ENCODE measurements at places on chromosomes 3 and 15.

DNA sequence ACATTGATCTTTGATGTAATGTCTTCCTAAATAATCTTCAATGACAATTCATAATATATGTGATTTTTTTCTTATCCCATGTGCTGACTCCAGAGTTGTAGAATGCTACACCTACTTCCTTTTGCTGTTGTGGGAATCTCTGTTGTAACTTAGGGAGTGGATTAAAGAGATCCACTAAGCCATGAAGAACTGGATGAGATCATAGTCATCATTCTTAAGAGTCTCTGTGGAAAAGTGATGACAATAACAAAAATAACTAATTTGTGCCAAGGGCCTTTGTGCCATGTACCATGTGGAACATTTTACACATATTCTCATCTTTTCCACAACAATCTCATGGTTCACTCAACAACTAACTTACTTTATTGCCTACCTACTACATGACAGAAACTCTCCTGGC is 162.9 kb upstream of the PDZRN3 start:
- no peak for DNase-seq

- DNase-seq = no peak
Measured at GRCh38 chr3:195754141-195754540, 33.4 kb downstream of the MUC20 start.

DNA sequence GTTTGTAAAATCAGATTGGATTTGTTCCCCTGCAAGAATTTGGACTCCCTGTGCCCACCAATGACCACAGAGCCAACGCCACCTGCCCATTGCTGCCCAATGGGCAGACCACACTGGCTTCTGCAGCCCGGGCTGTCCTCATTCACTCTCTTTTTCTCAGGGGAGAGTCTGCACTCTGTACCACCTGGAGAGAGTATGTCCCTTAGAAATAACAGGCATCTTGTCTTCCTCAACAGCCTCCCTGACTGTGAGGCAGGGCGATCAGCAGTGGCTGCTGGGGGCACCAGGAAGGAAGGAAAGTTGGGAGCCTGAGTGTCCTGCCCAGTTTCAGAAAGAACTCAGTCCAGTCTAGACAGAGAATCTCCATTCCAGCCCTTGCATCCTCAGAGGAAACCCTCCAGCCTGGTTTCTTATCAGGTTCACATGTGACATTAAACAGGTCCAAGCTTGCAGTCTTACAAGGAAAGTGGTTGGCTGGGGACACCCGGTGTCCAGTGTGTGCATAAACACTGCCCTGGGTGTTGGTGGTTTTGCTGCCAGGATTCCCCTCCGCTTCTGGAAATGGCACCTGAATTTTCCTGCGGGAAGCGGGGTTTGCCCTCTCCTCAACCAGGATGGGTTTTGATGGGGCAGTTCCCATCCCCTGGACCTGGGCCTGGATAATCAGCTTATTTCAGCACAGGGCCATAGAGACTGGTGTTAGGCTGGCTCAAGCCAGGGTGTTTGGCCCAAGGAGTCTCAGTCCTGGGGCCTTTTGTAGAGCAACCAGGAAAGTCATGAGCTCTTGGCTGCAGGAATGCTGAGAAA is 37.2 kb downstream of the SSUH2 start:
- DNase-seq = peak; percentile 45

- DNase-seq = no peak
Measured at GRCh38 chr3:76310089-76310488, 524.7 kb upstream of the ZNF717 start.

DNA sequence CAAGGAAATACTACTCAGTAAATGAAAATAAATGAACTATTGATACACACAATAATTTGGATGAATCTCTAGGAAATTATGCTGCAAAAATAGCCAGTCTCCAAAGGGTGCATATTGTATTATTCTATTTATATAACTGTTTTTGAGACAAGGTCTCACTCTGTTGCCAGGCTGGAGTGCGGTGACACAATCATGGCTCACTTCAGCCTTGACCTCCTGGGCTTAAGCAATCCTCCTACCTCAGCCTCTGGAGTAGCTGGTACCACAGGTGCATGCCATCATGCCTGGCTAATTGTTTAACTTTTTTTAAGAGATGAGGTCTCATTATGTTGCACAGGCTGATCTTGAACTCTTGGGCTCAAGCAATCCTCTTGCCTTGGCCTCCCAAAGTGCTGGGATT is 12.5 kb downstream of the KLHDC8B start:
- DNase-seq = no peak

GRCh38 chr3:11610044-11610671 is 33.6 kb downstream of the VGLL4 start:
- DNase-seq = no peak

- DNase-seq = no peak
Measured at GRCh38 chr3:2476996-2477395, 378.3 kb downstream of the CNTN4 start.

- no peak for DNase-seq
Measured at GRCh38 chr3:134327594-134327975, 46.7 kb downstream of the AMOTL2 start.

DNA sequence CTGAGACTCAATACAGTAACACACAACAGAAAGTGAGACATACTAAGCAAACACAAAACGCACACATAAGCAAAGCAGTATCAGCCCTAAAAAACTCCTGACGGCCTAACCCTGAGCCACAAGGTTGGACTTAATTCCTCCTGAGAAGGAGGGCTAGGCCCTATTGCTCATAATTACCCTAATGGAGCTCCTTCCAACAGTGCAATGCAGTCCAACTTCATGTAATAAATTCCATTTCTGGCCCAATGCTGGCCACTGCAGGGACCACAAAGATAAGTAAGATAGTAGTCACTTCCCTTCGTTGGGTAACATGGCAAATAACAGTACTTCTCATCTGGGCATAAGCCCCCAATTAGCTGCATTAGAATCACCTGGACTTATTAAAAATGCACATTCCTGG is 4.2 kb downstream of the VPS39 start:
- DNase-seq = no peak

DNA sequence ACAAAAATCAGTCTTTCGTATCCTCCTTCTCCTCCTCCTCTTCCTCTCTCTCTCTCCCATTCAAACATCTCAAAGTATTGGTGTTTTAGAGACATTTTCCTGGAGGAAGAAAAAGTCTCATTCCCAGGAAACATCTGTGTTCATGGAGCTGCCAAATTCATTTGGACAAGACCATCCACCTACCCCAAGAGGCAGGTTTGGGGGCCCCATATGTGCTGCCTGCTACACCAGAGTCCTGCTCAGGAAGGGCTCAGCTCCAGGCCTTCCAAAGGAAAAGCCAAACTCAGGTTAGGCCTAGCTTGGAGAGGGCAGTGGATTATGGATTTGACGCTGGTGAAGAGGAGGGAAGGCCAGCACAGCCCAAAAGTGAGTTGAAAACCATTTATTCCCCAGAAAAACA is 131.2 kb downstream of the SRGAP3 start:
- no peak for DNase-seq

DNA sequence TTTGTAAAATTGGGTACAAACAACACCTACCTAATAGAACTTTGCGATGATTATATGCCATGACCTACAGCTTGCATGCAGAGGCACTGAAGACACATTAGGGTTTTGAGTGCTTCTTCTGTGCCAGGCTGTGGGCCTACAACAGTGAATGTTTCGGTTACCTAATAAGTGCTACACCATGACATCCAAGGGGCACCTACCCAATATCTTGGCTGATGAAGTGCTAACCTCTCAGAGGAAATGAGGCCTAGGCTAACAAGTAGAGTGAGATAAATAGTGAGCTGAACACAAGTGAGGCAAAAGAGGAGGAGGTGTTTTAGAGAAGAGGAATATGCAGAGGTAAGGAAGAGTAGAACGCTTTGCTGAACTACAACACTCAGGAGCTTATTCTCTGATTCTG is 12.2 kb upstream of the RASGRP1 start:
- DNase-seq = no peak

- DNase-seq = no peak
Measured at GRCh38 chr3:117692416-117692995, 982.9 kb downstream of the TUSC7 start.

DNA sequence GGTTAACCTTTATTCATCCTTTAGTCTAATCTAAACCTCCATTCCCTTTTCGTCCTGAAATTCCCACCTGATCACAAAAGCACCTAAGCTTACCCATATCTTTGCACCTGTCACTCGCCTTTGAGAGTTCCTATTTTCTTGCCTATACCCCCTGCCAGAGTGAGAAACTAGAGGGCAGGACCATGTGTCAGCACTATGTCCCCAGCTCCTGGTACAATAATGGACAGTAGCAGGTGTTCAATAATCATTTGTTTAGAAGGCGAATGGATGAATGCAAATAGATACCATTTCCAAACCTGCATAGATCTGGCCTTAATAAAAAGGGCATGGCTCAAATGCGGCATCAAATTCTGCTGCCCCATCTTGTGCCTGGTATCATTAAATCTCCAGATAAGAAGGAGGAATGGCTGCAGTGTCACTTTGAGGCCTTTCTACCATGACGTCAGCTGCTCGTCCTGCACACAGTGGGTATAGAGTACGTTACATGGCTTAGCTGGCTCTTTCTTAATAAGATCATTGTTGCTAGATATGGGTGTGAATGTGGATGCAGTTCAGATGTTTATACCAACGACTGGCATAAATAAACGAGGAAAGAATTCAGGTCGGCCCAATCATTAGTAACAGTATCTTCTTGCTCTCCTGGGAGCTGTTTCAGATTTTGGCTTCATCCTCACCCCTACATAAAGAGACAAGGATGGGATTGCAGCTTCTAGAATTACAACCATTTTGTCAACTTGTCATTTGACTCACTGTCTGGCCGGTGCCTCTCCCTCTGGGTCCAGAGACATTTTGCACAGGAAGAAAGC is 148.7 kb downstream of the RORA start:
- no peak for DNase-seq

GRCh38 chr3:23650371-23651140 is 155.2 kb upstream of the UBE2E1 start:
- DNase-seq = peak; percentile 77

- no peak for DNase-seq
Measured at GRCh38 chr3:105836533-105836932, 32.3 kb downstream of the CBLB start.

DNA sequence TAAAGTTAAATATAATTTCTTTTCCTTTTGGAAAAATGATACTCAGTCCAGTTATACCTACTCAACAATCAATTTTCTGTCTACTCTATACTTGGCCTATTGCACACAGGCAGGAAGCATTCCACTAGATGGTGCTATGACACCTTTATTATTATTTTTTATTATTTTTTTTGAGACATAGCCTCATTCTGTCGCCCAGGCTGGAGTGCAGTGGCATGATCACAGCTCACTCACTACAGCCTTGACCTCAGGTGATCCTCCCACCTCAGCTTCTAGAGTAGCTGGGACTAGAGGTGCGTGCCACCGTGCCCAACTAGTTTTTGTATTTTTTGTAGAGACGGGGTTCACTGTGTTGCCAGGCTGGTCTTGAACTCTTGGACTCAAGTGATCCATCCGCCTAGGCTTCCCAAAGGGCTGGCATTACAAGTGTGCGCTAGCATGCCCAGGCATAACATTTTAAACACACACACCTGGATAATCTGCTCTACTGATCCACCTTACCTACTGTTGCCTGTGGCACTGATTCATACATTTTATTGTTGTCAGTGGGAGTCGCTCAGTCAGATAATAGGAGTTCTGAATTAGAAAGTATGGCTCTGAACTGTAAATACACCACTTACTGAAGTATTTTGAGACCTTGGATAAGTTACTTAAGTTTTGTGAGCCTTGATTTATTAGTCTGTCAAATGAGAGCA is 56.2 kb downstream of the EIF3J start:
- peak; percentile 49 for DNase-seq

DNA sequence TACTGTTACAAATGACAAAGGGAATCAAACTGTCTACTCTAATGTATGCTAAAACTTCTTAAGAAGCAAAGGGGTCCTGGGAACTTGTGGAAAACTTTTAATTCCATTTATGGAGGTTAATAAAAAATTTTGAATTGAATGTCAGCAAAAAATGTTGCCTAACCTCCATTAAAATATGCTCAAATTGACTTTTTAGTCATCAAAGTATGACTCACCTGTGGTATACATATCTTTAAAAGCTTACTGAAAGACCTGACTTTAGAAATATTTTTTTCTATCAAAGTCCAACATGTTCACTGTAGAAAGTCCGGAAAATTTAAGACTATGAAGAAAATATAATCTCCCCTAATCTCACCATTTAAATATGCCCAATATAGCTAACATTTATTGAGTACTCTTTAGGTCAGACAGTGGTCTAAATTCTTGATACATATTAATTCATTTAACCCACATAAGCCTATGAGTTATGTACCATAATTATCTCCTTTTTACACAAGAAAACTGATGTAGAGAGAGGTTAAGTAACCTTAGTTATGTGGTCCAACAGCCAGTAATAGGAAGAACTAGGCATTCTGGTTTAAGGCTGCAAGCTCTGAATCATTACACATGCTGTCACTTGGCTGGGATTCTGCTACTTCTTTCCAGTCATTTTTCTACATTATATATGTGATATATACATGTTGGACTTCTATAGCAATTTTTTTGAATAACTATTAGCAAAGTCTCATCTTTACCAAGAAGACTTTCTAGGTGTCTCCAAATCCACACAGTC is 83.6 kb downstream of the PDZRN3 start:
- no peak for DNase-seq

GRCh38 chr3:162586591-162586990 is 1090.0 kb downstream of the OTOL1 start:
- no peak for DNase-seq

DNA sequence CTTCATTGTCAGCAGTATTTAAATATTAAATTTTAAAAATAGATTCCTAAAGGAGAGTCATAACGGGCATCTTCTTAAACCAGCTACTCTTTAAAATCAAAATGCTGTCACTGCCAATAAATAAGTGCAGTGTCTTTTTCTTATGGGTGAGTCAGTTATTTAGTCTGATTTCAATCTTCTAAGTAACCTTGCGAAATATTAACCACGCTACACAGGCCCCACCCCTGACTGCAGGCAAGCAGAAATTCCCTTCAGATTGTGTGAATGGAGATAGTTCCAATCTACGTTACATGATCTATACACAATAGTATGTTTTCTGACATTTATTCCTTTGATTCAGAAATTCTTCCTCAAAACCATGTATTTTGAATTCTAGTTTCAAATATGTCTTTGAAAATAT is 141.5 kb downstream of the GADL1 start:
- DNase-seq = peak; percentile 75

GRCh38 chr3:43180027-43180426 is 74.1 kb upstream of the POMGNT2 start:
- peak; percentile 57 for DNase-seq
